Dermis blood vessel endothelial cell (primary cell): ENCODE measurements at places on chromosomes 2 and 18. TPM values are rescaled to one million over a fixed set of nuclear protein-coding genes. Genes with fewer than 3 reads are reported as not detected.

- DNase-seq: no peak
Measured at GRCh38 chr2:134582547-134582899, 136.3 kb downstream of the TMEM163 start.

DNA sequence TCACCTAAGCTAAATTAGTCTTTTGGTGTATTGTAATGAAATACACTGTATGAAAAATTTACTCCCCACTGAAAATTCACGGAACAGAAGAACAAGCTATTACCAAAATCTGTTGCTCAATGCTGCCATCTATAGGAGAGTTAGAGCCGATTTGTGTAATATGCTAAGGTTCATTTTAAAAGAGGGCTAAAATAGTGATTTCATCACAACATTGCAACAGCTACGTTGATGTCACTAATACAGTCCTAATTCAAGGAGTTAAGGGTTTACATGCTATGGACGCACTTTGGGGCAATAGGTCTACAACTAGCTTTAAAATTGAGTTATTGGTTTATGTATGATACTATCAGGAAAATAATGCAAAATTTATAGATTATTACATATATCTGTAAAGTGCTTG, 3.0 kb upstream of the IRS1 start:
- peak; percentile 83 for DNase-seq

Gene GPR45
- not detected in 2 replicates for total RNA-seq

Gene CYRIA
- total RNA-seq: 33.7 and 40.5 TPM in 2 replicates

Gene IL1F10
- not detected in 2 replicates for total RNA-seq

DNA sequence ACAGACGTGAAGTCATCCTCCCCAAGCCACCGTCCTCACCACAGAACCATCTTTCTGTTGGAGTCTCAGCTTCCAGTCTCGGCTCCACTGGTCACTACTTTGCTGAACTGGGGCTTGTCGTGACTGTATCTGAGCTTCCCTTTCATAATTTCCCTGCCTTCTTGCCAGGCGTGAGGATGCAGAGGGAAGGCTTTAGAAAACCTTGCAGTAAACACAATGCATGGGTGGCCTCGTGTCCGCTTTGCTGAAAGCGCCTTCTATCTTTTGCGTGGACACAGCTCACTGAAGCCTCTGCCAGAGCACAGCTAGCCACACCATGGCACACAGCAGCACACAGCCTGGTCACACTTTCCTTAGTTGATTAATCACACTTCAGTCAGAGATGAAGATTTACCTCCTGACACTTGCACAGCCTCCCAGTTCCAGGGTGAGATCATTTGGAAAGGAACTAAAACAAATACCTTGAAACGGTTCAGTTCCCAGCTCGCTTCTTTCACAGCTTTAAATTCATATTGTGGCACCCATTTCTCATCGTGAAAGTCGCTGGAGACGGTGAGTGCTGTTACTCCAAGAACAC, 2.8 kb upstream of the GPR45 start:
- no peak for DNase-seq
